ENCODE measurements at places on chromosomes 11 and 22. TPM values are rescaled to one million over a fixed set of nuclear protein-coding genes. Genes with fewer than 3 reads are reported as not detected.

DNA sequence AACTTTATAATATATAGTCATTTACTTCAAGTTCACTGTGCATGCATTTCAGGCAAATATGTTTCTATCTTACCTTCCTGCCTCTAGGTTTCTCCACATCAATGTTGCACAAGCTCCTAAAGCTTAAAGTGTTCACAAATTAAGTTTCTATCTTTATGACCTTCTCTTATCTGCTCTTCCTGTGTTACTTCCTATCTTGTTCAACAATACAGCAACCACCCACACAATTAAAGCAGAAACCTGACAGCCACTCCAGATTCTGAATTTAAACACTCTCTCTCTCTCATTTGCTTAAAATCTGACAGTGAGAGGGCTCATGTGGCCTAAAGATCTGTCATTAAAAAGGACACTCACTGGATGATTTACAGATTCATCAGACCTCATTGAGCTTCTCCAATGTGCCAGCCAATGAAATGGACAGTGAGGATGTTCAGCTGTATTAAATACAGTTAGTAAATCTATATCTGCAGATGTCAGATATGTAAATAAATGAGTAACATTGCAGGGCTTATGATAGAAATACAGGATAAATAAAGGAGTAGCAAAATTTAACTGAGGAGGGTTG is 10.9 kb downstream of the PDGFD start:
- no peak for DNase-seq

- DNase-seq, result no peak
Measured at GRCh38 chr11:135036488-135037297, 624.7 kb upstream of the B3GAT1 start.

C22orf31 gene
- total RNA-seq, result 0.63 TPM

PGA4 gene
- 1.6 TPM for total RNA-seq

GRCh38 chr11:111819161-111819828 is 52.1 kb downstream of the ALG9 start:
- no peak for DNase-seq

- no peak for DNase-seq
Measured at GRCh38 chr22:47030881-47031627, 268.6 kb downstream of the TBC1D22A start.

DNA sequence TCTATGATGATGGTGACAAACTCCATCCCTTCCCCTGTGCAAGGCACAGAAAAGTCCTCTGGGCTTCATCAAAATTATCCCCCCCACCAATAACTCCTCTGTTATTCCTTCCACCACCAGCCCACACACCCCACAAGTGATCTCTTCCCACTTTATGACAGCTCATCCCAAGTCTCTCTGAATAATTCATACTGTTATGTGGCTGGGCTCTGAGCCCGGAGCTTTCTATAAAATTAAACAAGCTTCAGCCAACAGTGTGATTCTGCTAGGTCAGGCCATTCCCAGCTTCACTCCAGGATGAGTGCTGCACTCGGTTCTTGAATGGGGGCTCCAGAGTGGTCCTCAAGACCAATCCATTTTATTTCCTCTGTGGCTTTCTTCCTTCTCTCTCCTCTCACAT is 83.0 kb downstream of the INSC start:
- no peak for DNase-seq

DNA sequence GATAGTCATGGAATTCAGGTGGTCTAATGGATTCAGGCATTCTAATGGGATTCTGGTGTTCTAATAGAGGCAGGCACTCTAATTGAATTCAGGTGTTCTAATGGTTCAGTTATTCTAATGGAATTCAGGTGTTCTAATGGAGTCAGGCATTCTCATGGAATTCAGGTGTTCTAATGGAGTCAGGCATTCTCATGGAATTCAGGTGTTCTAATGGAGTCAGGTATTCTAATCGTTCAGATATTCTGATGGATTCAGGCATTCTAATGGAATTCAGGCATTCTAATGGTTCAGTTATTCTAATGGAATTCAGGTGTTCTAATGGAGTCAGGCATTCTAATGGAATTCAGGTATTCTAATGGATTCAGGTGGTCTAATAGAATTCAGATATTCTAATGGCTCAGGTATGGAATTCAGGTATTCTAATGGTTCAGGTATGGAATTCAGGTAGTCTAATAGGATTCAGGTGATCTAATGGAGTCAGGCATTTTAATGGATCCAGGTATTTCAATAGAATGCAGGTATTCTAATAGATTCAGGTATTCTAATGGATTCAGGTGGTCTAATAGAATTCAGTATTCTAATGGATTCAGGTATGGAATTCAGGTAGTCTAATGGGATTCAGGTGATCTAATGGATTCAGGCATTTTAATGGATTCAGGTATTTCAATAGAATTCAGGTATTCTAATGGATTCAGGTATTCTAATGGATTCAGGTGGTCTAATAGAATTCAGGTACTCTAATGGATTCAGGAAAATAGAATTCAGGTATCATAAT is 22.0 kb upstream of the PHF21B start:
- DNase-seq, result no peak

DNA sequence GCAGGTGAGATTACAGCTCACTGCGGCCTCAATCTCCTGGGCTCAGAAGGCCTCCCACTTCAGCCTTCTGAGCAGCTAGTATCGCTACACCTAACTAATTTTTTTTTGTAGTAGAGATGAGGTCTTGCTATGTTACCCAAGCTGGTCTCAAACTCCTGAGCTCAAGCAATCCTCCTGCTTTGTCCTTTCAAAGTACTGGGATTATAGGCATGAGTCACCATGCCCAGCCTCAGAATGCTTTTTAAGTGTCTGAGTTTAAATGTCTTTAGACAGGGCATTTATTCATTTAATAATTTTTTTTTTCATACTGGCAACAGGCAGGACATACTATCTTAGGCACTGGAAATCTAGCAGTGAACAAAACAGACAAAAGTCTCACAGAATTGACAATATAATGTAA is 27.7 kb downstream of the LRP4 start:
- DNase-seq, result no peak

FZD4 gene
- 11.9 TPM for total RNA-seq

BIRC3 gene
- 2.8 TPM for total RNA-seq

DNA sequence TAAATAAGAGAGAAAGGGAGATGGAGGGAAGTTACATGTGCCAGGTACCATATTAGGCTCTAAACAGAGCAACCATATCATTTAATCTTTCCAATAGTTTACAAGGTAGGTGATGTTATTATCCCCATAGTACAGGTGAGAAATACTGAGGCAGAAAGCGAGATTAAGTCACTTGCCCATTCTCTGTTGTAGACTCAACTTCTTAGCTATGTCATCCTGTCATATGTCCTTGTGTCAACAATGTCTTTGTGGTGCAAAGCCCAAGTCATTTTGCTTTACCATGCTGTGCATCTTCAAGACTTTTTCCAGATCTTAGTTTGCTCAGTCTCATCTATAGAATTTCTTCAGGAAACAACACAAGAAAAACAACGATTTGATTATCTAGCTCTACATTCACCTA is 205.0 kb upstream of the E2F8 start:
- DNase-seq, result no peak
